ENCODE measurements at places on chromosomes 11 and 22. TPM values are rescaled to one million over a fixed set of nuclear protein-coding genes. Genes with fewer than 3 reads are reported as not detected.

DNA sequence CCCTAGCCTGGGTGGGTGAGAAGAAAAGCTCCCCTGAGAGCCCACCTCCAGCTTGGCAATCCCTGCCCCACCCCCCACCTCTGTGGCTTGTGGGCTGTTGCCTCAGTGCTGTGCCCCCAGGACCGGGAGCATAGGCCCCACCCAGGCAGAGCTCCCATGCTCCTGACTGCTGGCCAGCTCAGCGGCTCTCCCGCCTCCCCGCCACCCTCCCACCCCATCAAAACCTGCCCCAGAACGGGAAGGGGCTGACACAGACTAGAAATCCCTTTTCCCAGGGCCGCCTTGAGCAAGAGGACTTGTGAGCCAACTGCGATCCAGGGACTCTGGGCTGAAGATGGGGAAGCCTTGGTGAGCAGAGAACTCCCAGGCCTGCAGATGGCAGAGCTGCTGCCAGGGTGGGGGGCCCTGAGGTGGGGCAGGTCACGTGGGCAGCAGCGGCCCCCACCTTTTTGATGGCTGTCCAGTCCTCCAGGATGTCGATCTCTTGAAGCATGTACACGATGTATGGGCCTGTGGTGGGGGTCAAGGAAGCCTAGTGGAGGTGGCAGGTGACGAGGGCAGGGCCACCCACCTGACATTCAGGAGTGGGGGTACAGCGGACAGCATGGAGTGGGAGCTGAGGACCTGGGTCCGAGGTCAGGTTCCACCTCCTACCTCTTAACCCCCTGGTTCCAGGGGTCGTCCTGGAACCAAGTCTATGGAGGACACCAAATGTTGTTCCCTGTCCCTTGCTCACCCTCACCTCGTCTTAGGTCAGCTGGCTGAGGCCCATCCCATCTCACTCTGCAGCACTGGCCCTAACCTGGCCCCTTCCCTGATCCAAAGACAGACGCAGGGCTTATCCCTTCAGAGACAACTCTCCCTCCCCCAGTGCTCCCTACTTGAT is 2.3 kb upstream of the RIN1 start:
- H3K36me3 ChIP-seq = peaks cover 7% of the 10 kb centered on the region
- no peak for DNase-seq
- H3K4me3 ChIP-seq = no peak overlapping the region
- no peaks in the 10 kb centered on the region for H3K4me1 ChIP-seq
- no peak overlapping the region for H3K27ac ChIP-seq

GRCh38 chr11:127733552-127733951 is 733.0 kb upstream of the KIRREL3 start:
- no peak overlapping the region for H3K27ac ChIP-seq
- H3K27me3 ChIP-seq = no peaks in the 10 kb centered on the region
- no peak overlapping the region for H3K4me3 ChIP-seq
- DNase-seq = no peak
- H3K36me3 ChIP-seq = no peaks in the 10 kb centered on the region

- H3K27ac ChIP-seq = no peak overlapping the region
- no peak overlapping the region for H3K4me3 ChIP-seq
- no peak for DNase-seq
- no peaks in the 10 kb centered on the region for H3K27me3 ChIP-seq
- H3K36me3 ChIP-seq = no peaks in the 10 kb centered on the region
Observed at GRCh38 chr11:129825380-129825779, 9.7 kb downstream of the TMEM45B start.

DNA sequence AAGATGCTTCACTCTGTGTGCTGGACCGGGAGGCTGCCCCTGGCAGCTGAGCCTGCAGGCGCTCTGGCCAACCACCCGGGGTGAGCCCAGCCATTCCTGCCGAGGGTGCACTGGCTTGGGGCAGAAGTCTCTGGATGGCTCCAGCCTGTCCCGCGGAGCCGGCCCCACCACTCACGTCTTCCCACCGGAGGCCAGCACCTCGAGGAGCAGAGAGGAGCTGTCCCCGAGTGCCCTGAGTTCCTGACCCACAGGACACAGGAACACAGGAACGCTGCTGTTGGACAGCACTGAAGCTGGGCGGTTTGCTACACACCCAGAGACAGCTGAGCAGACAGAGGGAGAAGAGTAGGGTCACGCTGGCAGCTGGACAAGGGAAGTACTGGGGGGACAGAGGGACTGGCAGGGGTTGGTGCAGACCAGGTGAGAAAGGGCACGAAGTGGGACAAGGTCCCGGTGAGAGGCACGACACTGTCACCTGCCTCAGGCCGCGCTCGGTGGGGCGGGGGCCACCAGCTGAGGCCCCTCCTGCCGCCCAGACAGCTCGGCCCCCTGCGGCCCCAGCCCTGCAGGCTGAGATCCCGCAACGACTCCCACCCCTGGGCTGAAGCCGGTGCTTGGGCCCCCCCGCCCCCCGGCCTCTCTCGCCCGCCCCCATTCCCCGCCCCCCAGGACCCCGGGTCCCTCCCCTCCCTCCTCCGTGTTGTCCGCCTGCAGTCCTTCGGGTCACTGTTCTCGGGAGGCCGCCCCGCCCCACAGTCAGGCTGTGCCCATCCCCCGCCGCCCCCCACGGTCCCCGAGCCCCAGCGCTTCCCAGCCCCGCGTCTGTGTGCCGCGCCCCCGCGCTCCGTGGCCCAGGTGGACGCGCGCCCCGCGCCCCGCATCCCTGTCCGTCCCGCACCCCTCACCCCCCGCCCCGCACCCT is 624 bp upstream of the B4GALNT4 start:
- no peak overlapping the region for H3K27ac ChIP-seq
- H3K4me1 ChIP-seq = no peaks in the 10 kb centered on the region
- H3K36me3 ChIP-seq = peaks cover 15% of the 10 kb centered on the region
- H3K4me3 ChIP-seq = peak overlapping the region; percentile 70
- no peaks in the 10 kb centered on the region for H3K27me3 ChIP-seq

DNA sequence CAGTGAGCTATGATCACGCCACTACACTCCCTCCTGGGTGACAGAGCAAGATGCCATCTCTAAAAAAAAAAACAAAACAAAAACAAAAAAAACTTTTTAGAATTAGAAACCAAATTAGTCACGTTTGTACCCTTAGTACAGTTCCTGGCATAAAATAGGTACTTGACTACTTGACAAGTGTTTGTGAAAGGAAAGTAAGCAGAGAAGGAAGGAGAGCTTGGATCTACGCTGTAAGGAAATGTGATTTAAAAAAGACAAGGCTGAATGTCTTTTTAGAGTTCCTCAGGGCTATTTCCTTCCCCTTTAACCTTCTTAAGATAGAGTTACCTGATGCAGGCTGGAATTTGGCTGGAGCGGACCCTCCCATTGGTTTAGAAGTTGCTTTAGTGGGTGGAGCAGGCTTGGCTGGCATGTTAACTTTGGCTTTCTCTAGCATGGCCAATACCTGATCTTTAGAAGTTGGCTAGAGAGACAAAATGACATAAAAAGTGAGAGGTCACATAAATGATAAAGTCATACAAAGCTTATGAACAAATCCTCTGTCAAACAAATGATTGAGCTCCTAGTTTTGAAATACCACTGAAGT is 50.7 kb downstream of the F2 start:
- no peaks in the 10 kb centered on the region for H3K27me3 ChIP-seq
- no peak overlapping the region for H3K27ac ChIP-seq
- DNase-seq = no peak
- H3K4me3 ChIP-seq = no peak overlapping the region

- H3K27ac ChIP-seq = no peak overlapping the region
- no peaks in the 10 kb centered on the region for H3K27me3 ChIP-seq
Observed at GRCh38 chr11:36151933-36152580, 137.2 kb downstream of the COMMD9 start.

DNA sequence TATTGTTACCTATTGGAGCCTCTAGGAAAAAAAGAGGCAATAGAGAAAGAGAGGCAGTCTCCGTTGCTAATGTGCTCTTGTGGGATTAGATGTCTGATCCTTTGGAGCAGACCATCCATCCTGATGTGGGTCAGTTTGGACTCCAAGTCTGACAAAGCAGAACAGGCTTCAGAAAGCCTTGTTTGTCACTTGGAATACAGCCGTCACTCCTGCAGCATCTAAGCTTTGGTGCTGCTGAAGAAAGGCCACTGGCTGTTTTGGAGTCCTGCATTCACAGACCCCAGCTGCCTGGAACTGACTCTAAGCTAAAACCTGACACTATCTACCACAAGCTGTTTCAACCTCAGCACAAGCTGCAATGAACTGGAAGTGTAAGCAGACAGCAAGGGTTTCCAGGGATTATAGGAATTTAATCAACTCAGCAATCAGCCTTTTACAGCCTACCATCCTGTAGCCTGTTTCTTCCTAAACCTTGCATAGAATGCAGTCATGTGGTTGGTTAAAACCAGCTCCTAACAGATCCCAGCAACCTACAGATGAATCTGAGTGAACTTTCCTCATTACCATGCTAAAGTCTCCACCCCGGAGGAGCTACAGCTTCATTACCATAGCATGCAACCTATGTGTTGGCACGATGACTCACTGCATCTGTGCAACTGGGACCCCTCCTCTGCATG is 3.7 kb upstream of the PLAAT4 start:
- no peak overlapping the region for H3K27ac ChIP-seq
- H3K36me3 ChIP-seq = no peaks in the 10 kb centered on the region
- H3K4me1 ChIP-seq = peaks cover 27% of the 10 kb centered on the region
- H3K4me3 ChIP-seq = no peak overlapping the region
- DNase-seq = no peak

GRCh38 chr22:44596396-44597125 is 98.5 kb upstream of the RTL6 start:
- no peaks in the 10 kb centered on the region for H3K36me3 ChIP-seq
- no peaks in the 10 kb centered on the region for H3K27me3 ChIP-seq
- H3K4me3 ChIP-seq = no peak overlapping the region
- no peak overlapping the region for H3K27ac ChIP-seq
- DNase-seq = no peak
- peaks cover 12% of the 10 kb centered on the region for H3K4me1 ChIP-seq

DNA sequence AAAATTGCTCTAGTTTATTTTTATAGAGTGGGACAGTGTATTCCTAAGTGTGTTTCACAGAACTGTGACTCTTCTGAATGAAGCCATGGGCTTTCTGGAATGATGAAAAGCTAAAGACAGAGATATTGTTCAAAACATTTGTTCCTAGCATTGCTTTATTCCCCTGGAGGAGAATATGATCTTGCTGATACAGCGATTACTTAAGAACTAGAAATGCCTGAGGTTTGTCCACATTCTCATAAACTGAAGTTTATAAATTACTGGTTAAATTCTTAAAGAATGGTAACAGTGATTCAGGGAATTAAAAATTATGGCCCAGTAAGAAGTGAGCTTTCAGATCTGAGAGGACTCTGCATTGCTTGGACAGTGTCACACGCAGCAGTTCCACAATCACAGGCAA is 690.3 kb downstream of the FAM181B start:
- no peak overlapping the region for H3K4me3 ChIP-seq
- no peaks in the 10 kb centered on the region for H3K4me1 ChIP-seq
- no peak for DNase-seq
- H3K27ac ChIP-seq = no peak overlapping the region
- no peaks in the 10 kb centered on the region for H3K36me3 ChIP-seq
- H3K27me3 ChIP-seq = no peaks in the 10 kb centered on the region

- no peaks in the 10 kb centered on the region for H3K4me1 ChIP-seq
- no peak for DNase-seq
- peaks cover 10% of the 10 kb centered on the region for H3K36me3 ChIP-seq
Observed at GRCh38 chr11:60932605-60933356, 8.5 kb downstream of the TMEM132A start.

DNA sequence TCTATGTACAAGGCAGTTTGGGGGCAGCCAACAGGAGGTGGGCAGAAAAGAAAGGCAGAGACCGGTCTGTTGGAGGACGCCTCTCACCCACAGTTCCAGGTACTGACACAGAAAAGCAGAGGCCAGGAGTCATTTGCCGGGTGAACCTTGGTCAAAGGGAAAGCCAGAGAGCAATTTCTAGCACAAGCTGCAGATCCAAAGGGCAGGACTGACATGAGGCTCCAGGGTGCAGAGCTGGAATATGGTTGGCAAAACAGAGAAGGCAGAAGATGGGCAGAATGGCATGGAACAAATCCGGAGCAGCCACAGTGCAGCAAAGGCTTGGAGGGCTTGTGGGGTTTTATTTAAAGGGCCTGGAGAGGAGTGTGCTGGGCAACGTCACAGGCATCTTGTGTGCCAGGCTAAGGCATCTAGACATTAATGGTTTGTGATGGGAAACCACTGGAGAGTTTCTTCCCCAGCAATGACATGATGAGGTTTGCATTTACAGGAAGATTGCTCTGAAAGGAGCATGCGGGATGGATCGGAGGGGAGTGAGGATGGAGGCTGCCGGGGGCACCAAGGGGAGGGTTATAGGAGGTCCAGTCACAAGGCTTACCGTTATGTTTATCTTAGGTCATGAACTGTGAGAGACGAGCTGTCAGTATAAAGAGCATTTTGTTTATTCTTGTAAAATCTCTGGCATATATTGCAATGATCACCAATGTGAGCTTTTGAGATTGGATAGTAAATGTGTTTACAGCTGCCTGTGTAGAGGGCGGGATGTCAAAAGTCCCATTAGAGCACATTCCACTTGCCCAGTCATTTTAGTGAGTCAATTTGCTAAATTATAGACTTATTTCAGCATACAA is 5.7 kb upstream of the MMP20 start:
- H3K4me1 ChIP-seq = no peaks in the 10 kb centered on the region
- DNase-seq = no peak
- H3K27ac ChIP-seq = no peak overlapping the region

GRCh38 chr22:17950651-17951214 is 73.6 kb downstream of the MICAL3 start:
- H3K4me1 ChIP-seq = peaks cover 1% of the 10 kb centered on the region
- no peaks in the 10 kb centered on the region for H3K36me3 ChIP-seq
- no peak overlapping the region for H3K4me3 ChIP-seq
- DNase-seq = no peak

DNA sequence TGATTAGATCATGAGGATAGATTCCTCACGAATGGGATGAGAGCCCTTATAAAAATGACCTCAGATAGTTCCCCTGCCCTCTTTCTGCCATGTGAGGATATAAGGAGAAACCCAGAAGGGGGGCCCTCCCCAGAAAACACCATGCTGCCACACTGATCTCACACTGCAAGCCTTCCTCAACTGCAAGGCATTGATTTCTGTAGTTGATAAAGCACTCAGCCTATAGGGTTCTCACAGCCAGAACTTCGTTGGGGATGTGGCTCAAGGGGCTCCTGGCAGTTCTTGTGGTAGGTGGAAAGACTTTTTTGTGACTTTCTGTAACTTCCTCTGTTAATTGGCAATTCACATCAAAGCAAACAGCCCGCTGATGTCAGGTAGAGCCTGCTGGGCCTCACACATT is 108.9 kb downstream of the CD44 start:
- H3K36me3 ChIP-seq = no peaks in the 10 kb centered on the region
- H3K4me1 ChIP-seq = no peaks in the 10 kb centered on the region
- no peak overlapping the region for H3K27ac ChIP-seq
- H3K27me3 ChIP-seq = no peaks in the 10 kb centered on the region

The NELL1 gene
- 0.21 TPM for polyA plus RNA-seq

The UCP3 gene
- polyA plus RNA-seq = 0.85 TPM

The NDUFS3 gene
- 201 TPM for polyA plus RNA-seq

The DDIAS gene
- 6.2 TPM for polyA plus RNA-seq

The LMNTD2 gene
- polyA plus RNA-seq = 3.6 TPM

The TTLL8 gene
- not detected for polyA plus RNA-seq

The SHISA8 gene
- 0.35 TPM for polyA plus RNA-seq

The OR56A1 gene
- 0.20 TPM for polyA plus RNA-seq

The MGAT3 gene
- 4.3 TPM for polyA plus RNA-seq

The RANBP1 gene
- polyA plus RNA-seq = 343 TPM
